Ovary (tissue), 10 donors: ENCODE measurements at places on chromosomes 11 and 22. TPM values are rescaled to one million over a fixed set of nuclear protein-coding genes. Genes with fewer than 3 reads are reported as not detected.

Gene WBP2NL
- total RNA-seq: 2.7 TPM

Gene PIH1D2
- total RNA-seq: 2.7 TPM

Gene KCNQ1OT1
- total RNA-seq: 11.5 TPM

Gene MMP13
- not detected for total RNA-seq

Gene CALCA
- total RNA-seq: not detected

Gene SCGB1D2
- total RNA-seq: not detected

Gene SAA4
- total RNA-seq: 0.57 TPM

Gene MAPK8IP2
- 16.3 TPM for total RNA-seq

Gene PGA3
- total RNA-seq: 0.38 TPM

Gene RBMXL2
- total RNA-seq: not detected

Gene OR4C46
- total RNA-seq: not detected

Gene GATD1
- total RNA-seq: 59.9 TPM

Gene GSTT2
- total RNA-seq: 0.98 TPM

Gene H19
- 2,888 TPM for total RNA-seq

DNA sequence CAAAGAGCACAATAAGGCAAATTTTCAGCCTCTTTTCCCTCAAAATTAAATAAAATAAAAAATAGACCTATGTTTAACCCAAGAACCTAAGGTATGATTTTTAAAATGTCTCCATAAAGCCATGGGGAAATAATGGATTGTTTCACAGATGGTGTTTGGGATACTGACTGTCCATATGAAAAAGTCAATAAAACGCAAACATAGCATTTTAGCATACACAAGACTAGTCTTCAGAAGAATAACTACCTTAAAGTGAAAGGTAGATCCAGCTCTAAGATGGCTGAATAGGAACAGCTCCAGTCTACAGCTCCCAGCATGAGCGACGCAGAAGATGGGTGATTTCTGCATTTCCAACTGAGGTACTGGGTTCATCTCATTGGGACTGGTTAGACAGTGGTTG is 16.1 kb downstream of the PTH start:
- DNase-seq: no peak

GRCh38 chr22:18059991-18060390 is 17.8 kb upstream of the PEX26 start:
- no peak for DNase-seq

DNA sequence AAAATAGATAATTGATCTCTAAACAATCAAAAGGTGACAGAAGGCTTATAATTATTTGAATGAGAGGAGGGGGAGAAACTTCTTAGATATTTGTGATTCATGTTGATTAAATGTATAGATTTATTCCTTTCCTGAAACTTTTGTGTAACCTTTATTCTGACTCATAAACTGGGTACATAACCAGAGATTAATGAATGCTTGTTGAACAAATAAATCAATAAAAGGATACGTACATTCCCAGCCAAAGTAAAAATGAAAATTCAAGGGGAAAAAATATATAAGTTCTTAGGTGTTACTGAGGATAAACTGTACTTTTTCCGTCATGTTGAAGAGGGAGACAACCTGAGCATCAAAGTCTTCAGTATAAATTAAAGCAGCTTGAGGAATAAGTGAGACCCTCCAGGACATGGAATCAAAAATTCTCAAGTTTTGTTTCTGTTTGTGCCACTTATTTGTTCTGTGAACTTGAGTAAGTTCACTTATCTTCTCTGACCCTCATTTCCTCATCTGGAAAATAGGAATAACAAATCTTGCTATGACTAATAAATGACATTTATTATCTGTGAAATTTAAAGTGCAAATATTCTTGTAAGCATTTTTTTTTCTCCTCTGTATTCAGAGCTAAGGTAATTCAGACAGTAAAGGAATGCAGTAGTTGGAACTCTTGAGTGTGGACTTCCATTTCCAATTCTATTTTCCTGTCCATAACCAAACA is 195.4 kb downstream of the METTL15 start:
- no peak for DNase-seq

GRCh38 chr22:26050079-26050478 is 119.2 kb upstream of the SEZ6L start:
- DNase-seq: no peak

- no peak for DNase-seq
Measured at GRCh38 chr22:33325232-33326004, 267.2 kb upstream of the SYN3 start.

DNA sequence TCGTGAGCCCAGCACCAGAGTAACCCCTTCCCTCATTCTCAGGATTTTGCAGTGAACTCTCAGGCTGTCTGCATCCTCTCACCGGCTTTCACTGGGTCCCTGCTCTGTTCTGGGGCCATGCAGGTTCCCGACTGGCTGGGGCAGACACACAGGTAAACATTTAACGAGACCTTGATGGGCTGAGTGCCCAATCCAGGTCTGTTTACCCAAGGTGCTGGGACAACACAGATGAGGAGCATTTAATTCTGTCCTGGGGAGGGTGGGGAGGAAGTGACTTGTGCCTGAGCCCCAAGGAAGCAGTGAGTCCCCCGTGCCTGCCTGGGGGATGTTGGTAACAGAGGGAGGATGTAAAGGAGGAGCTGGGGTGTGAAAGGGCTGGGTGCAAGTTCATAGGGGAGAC is 4.4 kb downstream of the BIK start:
- no peak for DNase-seq

DNA sequence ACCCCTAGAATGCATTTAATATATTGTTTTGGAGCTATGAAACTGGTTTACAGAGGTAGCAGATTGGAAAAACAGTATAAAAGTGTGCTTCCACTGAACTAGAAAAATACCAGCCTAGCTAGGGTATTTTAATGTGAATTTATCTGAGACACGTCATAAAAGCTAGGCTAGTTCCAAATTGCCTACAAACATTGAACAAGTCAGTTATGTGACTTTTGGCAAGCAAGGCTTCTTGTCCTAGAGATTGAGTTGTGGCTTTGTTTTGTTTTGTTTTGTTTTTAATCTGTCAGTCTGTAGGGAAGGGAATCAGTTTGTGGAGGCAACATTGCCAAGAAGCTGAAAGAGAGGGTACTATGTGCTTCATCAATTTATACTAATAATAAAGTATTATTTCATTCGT is 24.2 kb downstream of the RTN3 start:
- DNase-seq: no peak

- DNase-seq: no peak
Measured at GRCh38 chr11:57314221-57314973, 10.4 kb downstream of the TNKS1BP1 start.

GRCh38 chr11:56394381-56394780 is 18.1 kb upstream of the OR5AL1 start:
- DNase-seq: no peak

- DNase-seq: no peak
Measured at GRCh38 chr11:27241311-27242122, 121.5 kb downstream of the CCDC34 start.

GRCh38 chr11:125084057-125084416 is 20.9 kb downstream of the SLC37A2 start:
- peak; percentile 29 for DNase-seq

GRCh38 chr22:26660356-26660755 is 3.0 kb downstream of the MIAT start:
- DNase-seq: no peak

DNA sequence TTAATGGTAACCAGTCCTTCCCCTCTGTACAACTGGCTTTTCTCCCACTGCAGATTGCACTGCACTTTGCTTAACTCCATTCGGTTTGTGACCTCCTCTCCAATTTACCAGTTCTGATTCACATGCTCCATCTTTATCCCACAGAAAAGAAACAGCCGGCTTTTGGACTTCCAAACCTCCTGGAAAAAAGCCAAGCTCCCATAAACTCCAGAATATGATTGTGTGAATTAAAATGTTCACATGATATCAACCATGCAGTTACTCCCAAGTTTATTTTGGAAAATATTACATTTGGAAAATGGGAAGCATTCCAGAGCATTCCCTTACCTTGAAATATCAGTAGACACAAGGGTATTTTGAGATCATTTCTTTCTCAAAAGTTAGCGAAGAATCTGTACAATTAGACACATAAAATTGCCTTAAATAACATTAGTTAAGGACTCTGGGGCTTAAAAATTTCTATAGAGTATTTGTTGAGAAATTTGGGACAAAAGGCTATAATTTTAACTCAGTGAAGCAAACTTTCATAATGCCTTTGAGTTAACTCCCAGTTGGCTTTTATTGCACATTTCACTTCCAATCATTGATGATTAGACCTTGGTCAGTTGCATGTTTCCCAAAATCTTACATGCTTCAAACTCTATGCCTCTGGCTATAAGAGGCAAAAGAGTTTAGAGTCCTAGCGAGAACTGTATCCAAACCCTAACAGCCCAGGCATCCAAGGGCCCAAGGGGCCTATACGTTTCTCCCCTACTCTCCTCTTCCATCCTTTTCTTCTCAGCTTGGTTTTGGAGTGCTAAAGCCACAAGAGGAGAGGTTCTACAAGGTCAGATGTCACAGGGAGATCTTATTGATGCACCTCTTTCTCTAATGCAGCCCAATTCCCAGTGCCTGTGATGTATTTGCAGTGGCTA is 23.6 kb upstream of the TMEM135 start:
- no peak for DNase-seq

DNA sequence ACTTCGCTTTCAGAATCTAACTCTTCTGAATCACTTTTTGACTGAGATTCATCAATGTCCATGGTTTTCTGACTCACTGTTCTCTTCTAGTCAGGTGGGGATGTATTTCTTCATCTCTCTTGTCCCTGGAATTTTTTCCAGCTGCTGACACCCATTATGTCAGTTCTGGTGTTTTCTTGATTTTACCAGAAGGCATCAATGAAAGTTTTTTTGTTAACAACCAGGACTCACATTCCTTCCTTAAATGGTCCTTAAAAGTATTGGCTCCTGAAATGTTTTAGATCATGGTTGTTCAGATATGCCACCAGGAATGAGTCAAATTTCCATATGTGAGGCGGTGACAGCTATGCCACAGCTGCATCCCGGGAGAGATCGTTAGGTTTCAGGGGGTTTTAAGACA is 12.9 kb downstream of the MICAL2 start:
- no peak for DNase-seq

GRCh38 chr11:19571906-19572305 is 140.7 kb upstream of the NAV2 start:
- DNase-seq: no peak

- no peak for DNase-seq
Measured at GRCh38 chr22:28006271-28006670, 87.2 kb upstream of the PITPNB start.
